Uterus (tissue), 4 donors: ENCODE measurements at places on chromosomes 4 and X.

DNA sequence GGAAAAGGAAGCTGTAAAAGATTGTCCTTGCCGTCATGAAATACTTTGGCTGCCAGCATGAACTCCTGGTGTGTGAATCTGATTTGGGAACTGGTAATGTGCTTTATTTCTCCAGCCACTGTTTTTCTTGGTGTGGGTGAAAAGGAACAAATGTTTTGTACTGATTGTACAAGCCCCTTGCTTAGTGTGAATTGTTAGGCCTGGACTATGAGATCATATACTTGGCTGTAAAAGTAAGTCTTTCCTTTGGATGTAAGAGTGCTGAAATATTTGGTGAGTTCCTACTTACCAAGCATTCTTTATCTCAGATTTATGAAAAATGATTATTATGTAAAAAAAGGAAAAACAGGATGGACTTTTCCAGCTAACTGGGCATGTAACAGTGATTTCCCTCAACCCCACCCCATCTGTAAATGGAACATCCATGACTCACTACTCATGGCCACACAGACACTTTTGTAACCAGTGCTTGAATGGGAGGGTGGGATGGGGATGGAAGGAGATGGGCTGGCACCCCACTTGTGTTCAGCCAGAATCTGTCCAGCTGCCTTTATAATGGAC is 6.3 kb downstream of the FNIP2 start:
- DNase-seq: no peak

DNA sequence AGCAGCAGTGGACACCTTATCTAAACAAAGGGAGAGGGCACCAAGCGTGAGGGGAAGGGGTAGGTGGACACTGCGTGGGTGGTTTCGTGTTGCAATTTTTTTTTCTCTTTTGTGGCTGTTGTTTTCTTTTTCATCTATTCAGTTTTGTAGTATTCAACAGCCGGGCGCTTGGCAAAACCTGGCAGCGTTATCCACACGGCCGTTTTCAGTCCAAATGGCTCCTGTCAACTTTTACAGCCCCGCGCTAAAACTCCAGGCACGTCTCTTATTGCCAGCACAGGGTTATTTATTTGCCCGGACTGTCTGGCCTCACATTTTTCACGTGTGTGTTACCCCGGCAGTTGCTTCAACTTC is 192.2 kb downstream of the BCOR start:
- DNase-seq: peak; percentile 51

DNA sequence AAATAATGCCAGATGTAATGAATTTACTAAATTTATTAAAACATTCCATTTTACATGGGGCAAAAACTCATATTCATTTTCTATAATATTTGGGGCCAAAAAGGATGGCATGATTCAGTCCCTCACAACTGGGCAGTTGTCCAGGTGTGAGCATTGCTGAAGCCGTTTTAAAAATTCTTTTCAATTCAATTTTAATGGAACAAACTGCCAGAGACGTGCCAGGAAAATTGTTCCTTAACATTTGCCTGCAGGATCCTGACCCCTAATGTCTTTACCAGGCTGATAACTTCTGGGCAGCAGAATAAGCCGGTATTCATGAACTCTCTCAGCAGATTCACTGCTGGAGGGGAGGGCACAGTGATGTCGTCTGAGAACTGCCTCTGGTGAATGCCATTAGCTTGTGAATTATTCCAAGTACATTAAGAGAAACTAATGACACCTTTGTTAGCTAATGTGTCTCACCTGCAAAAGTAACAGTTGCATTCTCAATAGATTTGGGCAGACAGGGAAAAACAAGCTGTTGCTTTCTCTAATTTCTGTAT is 1445.1 kb upstream of the TENM3 start:
- no peak for DNase-seq

GRCh38 chr4:23630110-23630509 is 259.7 kb downstream of the PPARGC1A start:
- no peak for DNase-seq

GRCh38 chr4:2412534-2412884 is 5.9 kb downstream of the ZFYVE28 start:
- no peak for DNase-seq

GRCh38 chr4:87074121-87074488 is 139.3 kb downstream of the AFF1 start:
- no peak for DNase-seq

DNA sequence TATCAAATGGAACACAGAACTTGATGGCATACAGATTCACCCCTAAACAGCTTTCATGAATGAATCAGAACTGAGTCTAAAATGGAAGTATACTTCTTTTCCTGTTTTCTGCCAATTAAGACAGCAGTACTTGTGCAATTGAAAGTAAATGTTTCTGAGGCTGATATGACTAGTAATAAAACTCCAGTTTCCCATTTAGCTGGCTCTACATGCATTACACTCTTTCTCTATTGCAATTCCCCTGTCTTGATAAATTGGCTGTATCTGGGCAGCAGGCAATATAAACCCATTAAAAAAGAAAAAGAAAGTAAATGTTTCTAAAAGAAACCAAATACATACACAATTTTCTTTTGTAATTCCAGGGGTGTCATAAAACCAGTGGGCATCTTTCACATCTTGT is 4.6 kb downstream of the NOA1 start:
- no peak for DNase-seq

- no peak for DNase-seq
Measured at GRCh38 chr4:6229671-6230501, 29.5 kb upstream of the JAKMIP1 start.

- no peak for DNase-seq
Measured at GRCh38 chr4:129176864-129177263, 80.9 kb downstream of the C4orf33 start.

GRCh38 chr4:105399532-105400161 is 74.2 kb downstream of the PPA2 start:
- DNase-seq: no peak

DNA sequence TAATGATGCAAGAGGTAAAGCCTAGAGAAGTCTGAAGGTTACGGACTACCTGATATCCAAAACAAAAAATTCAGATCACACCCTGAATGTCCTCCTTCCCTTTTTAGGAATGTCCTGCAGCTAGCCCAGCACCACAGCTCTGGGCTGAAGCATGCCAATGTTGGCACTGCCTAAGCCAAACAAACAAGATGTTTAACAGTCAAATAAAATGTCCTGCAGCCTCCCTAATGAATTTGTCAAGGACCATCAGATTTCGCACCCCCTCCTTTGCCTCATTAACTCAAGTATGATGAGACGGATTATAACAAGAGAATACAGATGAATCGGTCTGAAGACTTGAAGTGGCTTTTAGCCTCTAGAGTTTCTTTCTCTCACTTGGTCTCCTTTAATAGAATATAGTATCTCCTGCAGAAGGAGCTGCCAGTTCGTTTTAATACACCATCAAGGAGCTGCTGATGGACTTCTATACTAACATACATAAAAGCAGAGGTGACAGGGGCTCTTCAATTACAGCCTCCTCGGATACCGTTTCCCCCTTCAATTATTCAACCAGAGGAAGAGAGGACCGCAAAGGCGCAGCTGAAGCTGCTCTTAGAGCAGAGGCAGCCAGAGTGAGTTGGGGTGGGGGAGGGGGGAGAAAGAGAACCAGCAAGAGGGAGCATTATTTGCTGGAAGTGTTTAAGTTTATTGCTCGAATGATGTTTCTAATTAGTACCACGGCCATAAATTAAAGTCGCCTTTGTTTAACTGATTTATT is 3.0 kb upstream of the MAB21L2 start:
- DNase-seq: no peak
